ENCODE measurements at places on chromosomes 3 and 15. TPM values are rescaled to one million over a fixed set of nuclear protein-coding genes. Genes with fewer than 3 reads are reported as not detected.

Gene CPEB1
- total RNA-seq, result not detected

Gene FOXB1
- total RNA-seq, result not detected

Gene LNP1
- 1.2 TPM for total RNA-seq

Gene QRICH1
- 97.2 TPM for total RNA-seq

Gene MUC20
- 3.5 TPM for total RNA-seq

Data from MCF 10A (cell line).